ENCODE measurements at places on chromosomes 3 and 15.

GRCh38 chr15:60635507-60636352 lies 156.8 kb upstream of the ICE2 start:
- DNase-seq, result no peak

DNA sequence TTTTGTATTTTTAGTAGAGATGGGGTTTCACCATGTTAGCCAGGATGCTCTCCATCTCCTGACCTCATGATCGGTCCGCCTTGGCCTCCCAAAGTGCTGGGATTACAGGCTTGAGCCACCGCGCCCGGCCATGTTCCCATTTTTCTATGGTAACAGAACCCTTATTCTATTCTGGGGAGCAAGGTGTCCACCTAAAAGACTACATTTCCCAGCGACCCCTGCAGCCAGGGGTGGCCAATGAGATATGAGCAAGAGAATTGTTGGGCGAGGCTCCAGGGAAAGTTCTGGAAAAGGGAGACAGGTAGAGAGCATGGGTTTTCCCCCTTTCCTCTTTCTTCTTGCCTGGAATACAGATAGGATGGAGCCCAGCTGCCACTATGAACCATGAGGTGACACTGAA lies 96.9 kb downstream of the LINGO1 start:
- DNase-seq, result no peak

DNA sequence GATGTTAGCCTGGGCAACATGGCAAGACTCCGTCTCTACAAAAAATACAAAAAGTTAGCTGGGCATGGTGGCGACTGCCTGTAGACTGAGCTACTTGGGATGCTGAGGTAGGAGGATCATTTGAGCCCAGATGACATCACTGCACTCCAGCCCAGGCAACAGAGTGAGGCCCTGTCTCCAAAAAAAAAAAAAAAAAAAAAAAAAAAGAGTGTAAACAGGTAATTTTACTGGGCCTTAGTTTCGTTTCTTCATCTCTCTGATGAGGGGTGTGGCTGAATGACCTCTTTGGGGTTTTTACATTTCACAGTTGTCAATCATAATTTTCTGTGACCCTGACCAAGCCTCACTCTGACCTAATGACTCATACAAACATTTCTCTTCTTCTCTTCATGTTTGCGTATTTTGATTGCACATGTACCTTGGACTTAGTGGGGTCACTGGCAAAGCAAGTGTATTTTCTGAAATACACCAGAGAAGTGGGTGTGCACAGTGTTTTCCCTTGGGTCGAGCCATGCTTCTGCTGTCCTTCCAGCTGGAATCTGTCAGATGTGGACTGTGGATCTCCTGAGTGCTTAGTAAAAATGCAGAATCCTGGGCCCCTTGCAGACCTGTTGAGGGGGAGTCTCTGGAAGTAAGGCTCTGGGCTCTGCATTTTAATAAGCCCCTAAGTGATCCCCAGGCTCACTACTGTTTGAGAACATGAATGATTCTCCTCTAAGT lies 140.5 kb downstream of the FNDC3B start:
- peak; percentile 3 for DNase-seq

GRCh38 chr3:5054098-5054497 lies 68.0 kb upstream of the ARL8B start:
- no peak for DNase-seq

DNA sequence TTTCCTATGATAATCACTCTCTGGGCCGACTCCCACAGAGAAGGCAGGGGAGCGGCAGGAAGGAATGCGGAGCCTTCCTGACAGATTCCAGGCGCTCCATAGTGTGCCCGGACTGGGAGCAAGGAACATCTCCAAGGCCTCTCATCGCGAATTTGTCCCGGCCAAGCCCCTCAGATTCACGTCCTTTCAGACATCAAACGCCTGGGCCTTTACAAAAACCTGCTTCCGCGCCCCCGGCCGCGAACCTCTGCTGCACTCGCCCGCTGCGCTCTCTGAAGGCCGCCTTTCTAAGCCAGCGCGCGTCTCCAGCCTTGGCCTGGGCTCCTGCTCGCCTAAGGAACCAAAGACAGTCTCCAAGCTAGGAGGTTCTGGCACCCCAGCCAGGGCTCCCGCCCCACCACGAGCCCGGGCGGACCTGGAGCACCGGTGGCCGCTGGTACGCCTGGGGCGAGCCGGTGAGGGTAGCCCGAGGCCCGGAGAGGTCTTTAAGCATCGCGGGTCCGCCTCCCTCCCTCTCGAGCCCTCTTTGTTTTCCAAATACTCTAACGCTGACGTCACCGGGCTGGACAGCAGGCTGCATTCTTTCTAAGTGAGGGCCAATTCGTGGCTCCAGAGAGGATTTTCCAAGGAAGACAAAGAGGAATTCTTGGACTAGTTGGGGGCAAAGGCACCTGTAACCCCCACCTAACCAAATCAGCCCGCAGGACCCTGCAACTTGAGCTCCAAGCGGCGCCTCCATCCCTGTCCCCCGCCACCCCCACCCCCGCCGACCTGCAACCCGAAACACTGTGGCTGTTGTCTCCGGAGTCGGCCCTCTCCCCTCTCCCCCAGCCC lies 759 bp downstream of the AMOTL2 start:
- DNase-seq, result no peak

GRCh38 chr3:138497851-138498250 lies 63.4 kb downstream of the ESYT3 start:
- no peak for DNase-seq

DNA sequence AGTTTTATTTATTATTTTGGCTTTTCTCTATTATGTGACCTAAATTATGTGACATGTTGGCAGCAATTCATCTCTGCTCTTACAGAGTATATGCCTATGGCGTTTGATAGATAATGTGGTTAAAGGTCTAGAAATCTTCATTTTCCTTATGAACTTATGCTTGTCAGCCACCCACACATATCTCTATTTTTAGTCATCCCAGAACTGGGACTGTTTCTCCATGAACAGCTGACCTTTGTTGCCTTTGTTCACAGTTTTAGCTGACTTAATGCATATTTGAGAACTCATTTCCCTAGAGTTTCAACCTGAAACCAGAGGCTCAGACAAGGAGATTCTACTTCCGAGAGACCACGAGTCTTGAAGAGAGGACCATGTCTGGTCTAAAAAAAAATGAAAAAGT lies 176.5 kb downstream of the RAP2B start:
- DNase-seq, result no peak

DNA sequence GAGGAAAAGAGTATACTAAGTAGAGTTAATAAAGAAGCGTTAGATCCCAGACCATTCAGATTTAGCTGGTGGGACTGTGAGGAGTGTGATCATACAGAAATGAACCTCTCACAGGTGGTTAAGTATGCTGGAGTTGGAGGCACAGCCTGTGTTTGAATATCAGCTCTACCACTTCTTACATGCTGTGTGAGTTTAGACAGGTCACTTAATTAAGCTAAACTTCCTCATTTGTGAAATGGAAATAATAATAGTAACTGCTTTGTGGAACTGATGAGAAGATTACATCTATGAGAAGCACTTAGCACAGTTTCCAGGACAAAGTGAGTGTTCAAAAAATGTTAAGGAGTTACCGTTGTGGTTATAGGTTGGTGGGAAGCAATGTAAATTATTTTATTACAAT lies 8.4 kb downstream of the ACP3 start:
- DNase-seq, result no peak

- no peak for DNase-seq
Observed at GRCh38 chr3:23275814-23276213, 72.7 kb downstream of the UBE2E2 start.

- no peak for DNase-seq
Observed at GRCh38 chr3:123405936-123406510, 42.9 kb downstream of the ADCY5 start.

DNA sequence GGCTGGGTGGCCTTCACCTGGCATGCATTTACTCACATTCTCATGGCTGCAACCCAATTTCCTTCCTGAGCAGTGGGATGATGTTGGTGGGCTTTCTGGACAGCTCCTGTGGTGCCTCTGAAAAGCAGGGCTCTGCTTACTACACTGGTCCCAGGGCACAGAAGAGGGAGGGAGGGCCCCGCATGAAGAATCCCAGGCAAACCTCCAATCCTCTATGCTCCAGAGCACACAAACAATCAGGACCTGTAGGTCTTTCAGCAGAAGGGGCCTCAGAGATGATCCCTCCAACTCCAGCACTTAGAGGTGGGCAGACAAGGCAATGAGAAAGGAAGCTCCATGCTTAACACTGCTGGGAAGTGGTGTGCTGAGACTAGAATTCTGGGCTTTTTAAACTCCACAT lies 231.7 kb upstream of the ICE2 start:
- no peak for DNase-seq

- no peak for DNase-seq
Observed at GRCh38 chr3:124059580-124059979, 67.7 kb upstream of the ROPN1 start.

GRCh38 chr3:126258670-126259069 lies 78.3 kb upstream of the ALDH1L1 start:
- no peak for DNase-seq

DNA sequence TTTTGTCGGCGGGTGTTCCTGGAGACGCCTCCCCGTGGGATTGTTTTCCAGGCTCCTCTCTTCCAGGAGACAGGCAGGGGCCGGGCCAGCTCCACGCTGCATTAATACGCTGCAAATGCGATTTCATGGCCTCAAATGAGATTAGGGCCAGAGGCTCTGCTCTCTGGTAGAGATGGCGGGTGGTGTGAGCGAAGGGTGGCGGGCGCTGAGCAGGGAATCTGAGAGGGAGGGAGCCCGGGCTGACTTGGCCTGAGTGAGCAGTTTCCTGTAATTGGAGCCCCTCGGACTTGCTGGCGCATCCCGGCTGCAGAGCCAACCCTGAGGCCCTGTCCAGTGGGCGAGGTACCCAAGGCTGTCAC lies 7.4 kb upstream of the CCDC33 start:
- DNase-seq, result no peak

DNA sequence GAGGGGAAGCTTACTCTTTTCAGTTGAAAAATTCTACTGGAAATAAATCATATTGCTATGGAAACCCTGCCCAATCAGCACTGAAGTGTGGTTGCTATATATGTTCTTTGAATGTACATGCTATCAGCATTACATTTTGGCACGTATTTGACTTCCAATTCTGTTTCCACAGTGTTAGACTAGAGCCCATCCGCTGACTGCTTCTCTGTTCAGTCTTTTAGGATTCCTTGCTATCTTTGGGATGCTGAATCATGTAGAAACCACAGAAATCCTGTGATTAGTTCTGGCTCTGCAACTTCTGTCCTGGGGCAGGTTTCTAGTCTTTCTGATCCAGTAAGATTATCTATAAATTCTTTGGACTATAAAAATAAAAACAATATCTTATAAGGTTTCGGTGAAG lies 128.2 kb upstream of the SLC7A14 start:
- no peak for DNase-seq

- no peak for DNase-seq
Observed at GRCh38 chr3:2156244-2156847, 57.7 kb downstream of the CNTN4 start.

DNA sequence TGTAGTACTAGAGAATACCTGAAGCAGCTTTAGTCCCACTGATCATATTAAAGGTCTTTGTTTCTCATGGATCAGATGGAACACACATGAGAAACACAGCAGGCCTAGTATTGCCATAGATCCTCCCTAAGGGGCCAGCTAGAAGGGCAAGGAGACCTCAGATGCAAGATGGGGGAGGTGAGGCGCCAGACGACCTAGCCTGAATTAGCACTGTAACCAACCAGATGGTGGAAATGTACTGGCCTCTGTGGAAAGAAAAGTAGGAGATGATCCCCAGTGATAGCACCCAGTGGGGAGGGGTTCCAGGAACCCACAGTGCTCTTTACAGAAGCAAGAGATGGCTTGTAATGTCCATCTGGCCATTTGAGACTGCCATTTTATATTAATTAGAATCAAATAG lies 138.2 kb upstream of the ZNF385D start:
- no peak for DNase-seq

DNA sequence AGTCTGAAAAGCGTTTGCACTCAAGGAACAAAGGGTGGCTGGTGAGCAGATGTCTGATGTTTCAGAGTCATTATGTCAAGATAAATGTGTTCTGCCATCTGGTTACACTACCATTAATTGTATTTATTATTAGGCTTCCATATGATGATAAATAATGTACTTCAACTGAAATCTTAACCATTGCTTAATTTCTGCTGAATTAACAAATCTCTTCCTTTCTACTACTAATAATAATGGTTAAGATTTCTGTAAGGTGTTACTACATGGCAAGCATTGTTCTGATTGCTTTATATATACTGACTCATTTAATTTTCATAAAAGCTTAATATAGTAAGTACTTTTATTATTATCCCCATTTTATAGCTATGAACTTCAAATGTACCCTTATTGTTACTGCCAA lies 68.4 kb upstream of the GALNT15 start:
- no peak for DNase-seq

GRCh38 chr3:26668171-26668570 lies 45.6 kb downstream of the LRRC3B start:
- no peak for DNase-seq

GRCh38 chr15:22845289-22845900 lies 6.9 kb downstream of the NIPA2 start:
- DNase-seq, result no peak

- no peak for DNase-seq
Observed at GRCh38 chr3:136792556-136793330, 26.2 kb upstream of the SLC35G2 start.

GRCh38 chr3:72613871-72614270 lies 234.4 kb downstream of the SHQ1 start:
- DNase-seq, result no peak

DNA sequence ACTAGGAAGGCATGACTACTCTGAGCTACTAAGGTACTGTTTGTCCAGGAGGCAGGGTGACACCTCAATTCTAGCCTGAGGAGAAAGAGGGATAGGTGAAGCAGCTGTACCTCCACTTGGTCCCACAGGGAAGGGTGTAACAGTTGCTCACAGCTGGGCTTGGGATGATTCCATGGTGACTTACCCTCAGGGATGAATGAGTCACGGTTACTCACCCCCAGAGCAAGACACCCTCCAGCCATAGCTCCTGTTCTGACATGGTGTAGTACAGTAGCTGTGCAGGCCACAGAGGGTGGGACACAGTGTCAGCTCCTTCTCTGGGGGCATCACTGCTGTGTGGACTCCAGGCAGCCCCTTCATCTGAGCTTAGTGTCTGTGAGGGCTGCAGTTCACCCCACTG lies 868.6 kb upstream of the SEMA6D start:
- DNase-seq, result no peak

GRCh38 chr15:67051088-67052045 lies 14.0 kb upstream of the SMAD3 start:
- DNase-seq, result no peak

DNA sequence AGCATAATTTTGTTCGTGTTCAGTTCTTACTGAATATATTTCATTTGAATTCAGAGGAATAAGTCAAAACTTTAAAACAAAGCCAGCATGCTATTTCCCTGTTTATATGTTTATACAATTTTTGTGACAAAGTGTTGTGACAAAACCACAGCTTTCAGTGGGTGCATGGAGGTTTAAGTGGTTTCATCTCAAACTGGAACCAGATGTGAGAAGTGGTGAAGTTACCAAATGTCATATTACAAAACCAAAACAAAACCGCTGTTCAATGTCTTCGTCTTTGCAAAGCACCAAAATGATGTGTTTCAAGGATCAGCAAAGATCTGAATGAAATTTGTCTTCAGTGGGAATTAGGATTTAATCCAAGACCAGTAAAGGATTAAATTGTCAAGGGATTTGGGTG lies 59.3 kb upstream of the OSTN start:
- DNase-seq, result no peak

GRCh38 chr15:90192961-90193786 lies 8.0 kb upstream of the SEMA4B start:
- no peak for DNase-seq

Data from CD4-positive, alpha-beta T cell treated with Interleukin-21 for 1 hour (primary cell).